ENCODE measurements at places on chromosomes 3 and 15. TPM values are rescaled to one million over a fixed set of nuclear protein-coding genes. Genes with fewer than 3 reads are reported as not detected.

GRCh38 chr3:27307566-27307965 lies 61.6 kb downstream of the NEK10 start:
- DNase-seq: no peak

DNA sequence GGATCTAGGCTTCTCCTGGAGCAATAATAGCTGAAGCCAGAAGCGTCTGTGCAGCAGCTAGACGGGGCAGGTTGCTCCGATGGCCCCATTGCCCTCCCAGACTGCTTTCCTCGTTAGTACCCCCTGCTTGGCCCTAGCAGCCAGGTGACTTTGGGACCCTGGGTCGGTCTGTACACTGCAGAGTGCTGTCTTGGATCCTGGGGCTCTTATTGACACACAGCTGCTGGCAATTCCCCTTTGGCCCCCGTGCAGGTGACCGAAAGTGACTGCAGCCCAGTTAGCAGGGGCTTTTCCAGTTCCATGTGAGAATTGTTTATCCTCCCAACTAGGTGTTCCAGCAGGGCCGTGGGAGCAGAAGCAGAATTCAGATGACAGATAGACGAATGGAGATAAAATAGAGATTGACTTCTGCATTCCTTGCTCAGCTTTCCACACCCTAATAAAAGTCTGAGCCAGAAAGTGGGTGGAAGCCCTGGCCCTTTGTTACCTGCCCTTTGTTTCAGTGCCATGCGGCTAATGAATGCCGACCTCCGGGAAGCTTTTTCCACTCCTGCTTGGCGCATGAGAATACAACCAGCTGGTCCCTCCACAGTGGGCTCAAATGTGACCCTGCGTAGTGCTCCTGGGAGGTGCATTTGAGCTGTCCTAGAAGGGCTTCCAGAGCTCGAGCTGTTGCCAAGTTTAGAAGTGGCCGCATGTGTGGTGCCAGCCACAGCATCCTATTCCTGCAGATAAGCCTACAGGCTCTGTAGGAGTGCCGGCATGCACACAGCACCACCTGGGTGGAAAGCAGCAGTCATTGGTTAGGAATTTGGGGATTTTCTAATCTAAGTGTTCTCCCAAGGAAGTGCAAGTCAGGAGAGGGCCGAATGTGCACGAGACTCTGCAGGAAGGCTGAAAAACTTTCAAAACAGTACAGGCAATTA lies 94.4 kb downstream of the SLCO3A1 start:
- no peak for DNase-seq

The ITIH3 gene
- total RNA-seq: 0.19 TPM

The AQP9 gene
- not detected for total RNA-seq

The CCR9 gene
- not detected for total RNA-seq

DNA sequence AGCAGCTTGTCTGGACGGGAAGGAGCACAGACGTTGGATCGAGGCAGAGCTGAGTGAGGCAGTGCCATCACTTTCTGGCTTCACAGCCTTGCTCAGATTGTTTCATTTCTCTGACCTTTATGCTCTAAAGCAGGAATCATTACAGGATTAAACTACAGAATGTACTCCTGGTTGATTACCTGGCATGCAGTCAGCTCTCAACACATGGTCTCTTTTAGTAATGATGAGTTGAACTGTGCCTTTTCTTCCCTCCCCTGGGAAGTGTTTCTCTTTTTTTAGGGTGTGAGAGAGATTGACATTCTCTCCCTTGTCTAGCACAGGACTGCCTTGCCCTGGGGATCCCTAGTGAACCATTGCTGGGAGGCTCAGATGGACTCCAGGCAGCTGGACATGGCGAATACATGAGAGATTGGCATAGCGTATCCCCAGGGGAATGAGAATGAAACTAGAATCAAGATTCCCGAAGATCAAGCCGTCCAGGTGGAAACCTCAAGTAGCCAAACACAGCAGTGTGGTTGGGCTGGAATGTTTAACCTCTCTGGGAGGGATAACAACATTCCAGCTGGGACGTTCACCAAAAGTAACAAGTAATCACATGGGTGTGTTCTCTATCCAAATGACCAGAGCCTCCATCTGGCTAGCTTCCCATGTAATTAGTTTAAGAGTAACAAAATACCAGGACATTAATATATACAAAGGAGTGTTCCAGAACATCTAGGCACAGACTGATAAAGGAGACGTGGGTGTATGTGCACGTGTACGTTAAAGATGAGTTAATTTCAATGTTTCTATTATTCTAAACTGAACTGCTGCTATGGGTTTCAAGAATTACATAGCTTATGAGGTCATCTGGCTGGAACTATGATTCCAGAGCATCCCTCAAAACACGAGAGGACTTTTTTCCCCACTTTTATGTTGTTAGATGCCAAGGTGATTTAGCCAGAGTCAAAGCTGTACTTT lies 118.6 kb upstream of the NR2E3 start:
- DNase-seq: peak; percentile 46

- DNase-seq: no peak
These were observed 270.2 kb upstream of the CHRM5 start for GRCh38 chr15:33698126-33698525.

GRCh38 chr3:150006794-150007193 lies 36.1 kb upstream of the PFN2 start:
- DNase-seq: no peak

- DNase-seq: peak; percentile 76
These were observed 485 bp downstream of the CELF6 start for GRCh38 chr15:72319360-72319984.

The TMEM45A gene
- 9.0 TPM for total RNA-seq

The FRMD5 gene
- total RNA-seq: 3.4 TPM

DNA sequence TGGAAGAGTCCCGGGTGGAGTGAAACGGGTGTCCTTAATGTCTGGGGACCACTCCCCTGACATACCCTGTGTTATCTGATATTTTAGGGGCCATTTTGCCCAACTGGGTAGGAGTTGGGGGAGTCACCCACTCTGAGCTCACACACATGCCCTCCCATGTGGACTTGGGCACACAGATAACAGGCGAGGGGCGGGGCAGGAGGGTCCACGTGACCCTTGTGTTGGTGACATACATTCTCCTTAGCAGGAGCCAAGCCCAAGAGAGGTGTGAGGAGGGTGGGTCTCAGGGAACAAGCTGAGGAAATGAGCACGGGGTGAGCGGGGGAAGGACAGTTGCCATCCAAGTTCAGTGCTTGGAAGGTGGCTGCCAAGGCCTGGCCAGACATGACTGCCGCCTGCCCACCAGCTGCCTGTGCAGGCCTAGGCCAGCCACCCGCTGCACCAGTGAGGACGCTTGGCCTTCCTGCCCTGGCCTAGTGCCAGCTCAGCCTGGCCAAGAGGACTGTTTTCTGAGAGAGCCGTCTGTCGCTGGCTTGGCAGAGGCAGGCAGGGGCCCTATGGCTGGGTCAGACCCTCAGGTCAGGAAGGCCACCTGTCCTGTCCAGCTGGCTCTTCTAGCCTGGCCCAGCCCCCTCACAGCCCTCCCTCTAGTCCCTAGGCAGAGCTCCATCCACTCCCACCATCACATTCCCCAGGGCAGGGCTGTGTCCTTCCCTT lies 31.3 kb upstream of the TMEM115 start:
- DNase-seq: peak; percentile 60

All from dermis blood vessel endothelial cell (primary cell).